MM.1S (cell line): ENCODE measurements at places on chromosomes 12 and 14.
A peak's percentile ranks its signal among the peaks of the same experiment; 100 is the strongest.

- DNase-seq: peak; percentile 83
These were observed 88.3 kb downstream of the OTOGL start for GRCh38 chr12:80187660-80188090.

DNA sequence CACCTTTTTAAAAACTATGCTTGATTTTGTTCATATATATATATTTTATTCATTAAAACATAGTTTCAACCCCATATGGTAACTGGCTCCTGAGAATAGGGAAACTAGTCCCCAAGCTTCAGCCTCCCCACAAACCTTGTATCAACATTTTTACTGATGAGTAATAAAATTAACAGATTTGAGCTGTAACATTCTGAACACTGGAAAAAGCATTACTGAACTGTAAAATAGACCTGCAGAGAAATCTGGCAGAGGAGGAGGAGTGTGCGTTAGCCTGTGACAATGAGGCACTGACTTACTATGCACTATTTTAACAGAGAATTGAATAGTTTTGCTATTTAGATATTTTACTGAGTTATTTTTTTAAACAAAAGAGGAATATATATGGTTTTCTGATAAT, 43.1 kb downstream of the FRS2 start:
- no peak for DNase-seq

DNA sequence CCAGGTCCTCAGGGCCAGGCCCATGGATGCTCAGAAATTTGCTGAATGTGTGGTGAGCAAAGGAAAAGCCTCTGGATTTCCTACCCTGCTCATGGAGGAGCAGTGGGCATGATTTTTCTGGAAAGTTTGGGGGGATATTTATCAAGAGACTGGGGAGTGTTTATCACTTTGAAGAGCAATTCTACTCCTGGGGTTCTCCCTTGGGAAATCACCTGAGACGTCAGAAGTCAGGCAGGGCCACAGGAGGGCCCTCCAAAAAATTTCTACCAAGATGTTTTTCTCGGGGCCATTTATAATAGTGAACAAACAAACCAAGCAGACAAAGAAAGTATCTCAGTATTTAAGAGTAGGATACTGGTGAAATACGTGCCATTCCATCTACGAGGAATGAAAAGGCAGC, 20.1 kb upstream of the EIF2B2 start:
- no peak for DNase-seq

DNA sequence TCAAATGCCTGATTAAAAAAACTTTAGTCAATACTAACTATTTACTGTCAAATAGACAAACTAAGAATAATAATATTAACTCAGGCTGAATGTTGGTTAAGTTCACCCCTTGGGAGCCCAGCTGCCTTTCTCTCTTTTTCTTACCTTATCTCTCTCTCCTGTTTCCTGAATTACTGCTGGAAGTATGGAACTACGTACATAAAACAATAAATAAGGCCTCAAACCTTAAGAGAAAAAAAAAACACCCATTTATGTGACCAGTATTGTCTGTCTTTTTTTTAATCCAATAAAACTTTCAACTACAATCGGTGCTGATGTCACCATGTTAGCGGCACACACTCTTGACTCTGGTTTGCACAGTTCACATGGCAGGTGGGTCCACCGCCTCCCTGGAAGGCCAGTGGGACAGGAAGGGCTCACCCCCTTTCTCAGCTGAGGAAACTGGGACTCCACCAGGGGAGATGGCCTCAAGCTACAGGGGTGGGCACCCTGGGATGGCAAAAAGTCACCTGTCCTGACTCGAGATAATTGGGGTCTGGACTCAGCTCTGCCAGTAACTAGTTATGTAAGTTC, 21.3 kb downstream of the BCL11B start:
- DNase-seq: no peak

- DNase-seq: no peak
These were observed 187.0 kb upstream of the ATP2B1 start for GRCh38 chr12:89895591-89895990.

DNA sequence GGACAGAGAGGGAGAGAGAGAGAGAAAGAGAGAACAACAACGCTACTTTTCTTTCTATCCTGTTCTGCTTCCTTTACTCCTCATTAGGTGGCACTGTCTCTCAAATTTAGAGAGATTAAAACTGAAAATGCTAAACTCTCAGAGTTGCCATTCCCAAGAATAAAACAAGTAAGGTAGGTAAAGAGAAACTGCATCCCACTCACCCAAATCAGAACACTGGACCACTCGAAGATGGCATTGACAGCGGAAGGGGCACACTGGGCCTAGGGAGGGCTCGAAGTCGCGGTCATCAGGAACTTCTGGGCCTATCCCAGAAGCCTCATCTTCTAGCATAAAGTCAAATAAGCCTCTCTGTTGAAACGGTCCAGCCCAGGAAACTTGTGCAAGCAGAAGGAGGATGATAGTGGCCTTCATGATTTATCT, 4.5 kb downstream of the DCN start:
- peak; percentile 40 for DNase-seq

- no peak for DNase-seq
These were observed 235.0 kb downstream of the CRADD start for GRCh38 chr12:93912086-93912733.
